Osteocyte (in vitro differentiated cells): ENCODE measurements at places on chromosomes 16 and 17. TPM values are rescaled to one million over a fixed set of nuclear protein-coding genes. Genes with fewer than 3 reads are reported as not detected.

TNFRSF13B gene
- total RNA-seq, result not detected in 2 replicates

BCAR1 gene
- total RNA-seq, result 126 and 138 TPM in 2 replicates

- no peak for DNase-seq
- no peak overlapping the region for H3K27ac ChIP-seq
- no peaks in the 10 kb centered on the region for H3K27me3 ChIP-seq
- no peak overlapping the region for H3K4me3 ChIP-seq
These were observed 45.3 kb upstream of the HS3ST3A1 start for GRCh38 chr17:13646969-13647542.

GRCh38 chr16:67986949-67987348, 6.7 kb upstream of the DPEP3 start:
- H3K4me1 ChIP-seq, result peaks cover 2% of the 10 kb centered on the region
- DNase-seq, result no peak
- H3K4me3 ChIP-seq, result no peak overlapping the region
- H3K27ac ChIP-seq, result no peak overlapping the region
- H3K27me3 ChIP-seq, result peaks cover 6% of the 10 kb centered on the region

GRCh38 chr16:73028721-73029361, 19.1 kb downstream of the ZFHX3 start:
- no peak overlapping the region for H3K27ac ChIP-seq
- peaks cover 92% of the 10 kb centered on the region for H3K4me1 ChIP-seq
- H3K27me3 ChIP-seq, result no peaks in the 10 kb centered on the region
- no peak overlapping the region for H3K4me3 ChIP-seq
- H3K36me3 ChIP-seq, result peaks cover 9% of the 10 kb centered on the region

GRCh38 chr17:21284319-21285163, at the start of gene MAP2K3:
MAP2K3 (plus strand) TSS chr17:21284711; CDS start chr17:21284921, 210 bp downstream.
- peak within 1 kb of the TSS; percentile 83 for H3K27ac ChIP-seq
- H3K4me3 ChIP-seq, result peak within 1 kb of the TSS; percentile 96
- peaks cover 56% of the 10 kb centered on the region for H3K4me1 ChIP-seq
- H3K27me3 ChIP-seq, result no peaks in the 10 kb centered on the region
- no peaks in the 10 kb centered on the region for H3K36me3 ChIP-seq

- peaks cover 33% of the 10 kb centered on the region for H3K4me1 ChIP-seq
- DNase-seq, result no peak
- H3K27me3 ChIP-seq, result no peaks in the 10 kb centered on the region
- no peaks in the 10 kb centered on the region for H3K36me3 ChIP-seq
These were observed 19.8 kb upstream of the TANGO6 start for GRCh38 chr16:68823401-68824135.

- H3K27me3 ChIP-seq, result no peaks in the 10 kb centered on the region
- no peak overlapping the region for H3K4me3 ChIP-seq
- H3K4me1 ChIP-seq, result peaks cover 2% of the 10 kb centered on the region
- H3K36me3 ChIP-seq, result peaks cover 18% of the 10 kb centered on the region
- DNase-seq, result no peak
These were observed 22.0 kb downstream of the C16orf87 start for GRCh38 chr16:46808997-46809396.
